ENCODE measurements at places on chromosomes 6 and 20.

DNA sequence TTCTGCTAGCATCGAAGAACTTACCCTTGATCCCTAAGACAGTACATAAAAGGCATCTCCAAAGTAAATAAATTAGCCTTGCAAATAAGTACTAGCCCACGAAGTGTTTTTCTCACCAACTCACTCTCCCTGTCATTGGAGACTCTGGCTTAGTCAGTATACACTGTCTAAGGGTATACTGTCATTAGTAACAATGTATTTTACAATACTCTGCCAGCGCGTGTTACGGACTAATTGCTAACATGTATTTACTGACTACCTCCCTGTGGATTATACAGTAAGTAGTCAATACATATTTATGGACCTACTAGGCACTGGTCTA, 72.1 kb downstream of the NFATC2 start:
- DNase-seq, result no peak

DNA sequence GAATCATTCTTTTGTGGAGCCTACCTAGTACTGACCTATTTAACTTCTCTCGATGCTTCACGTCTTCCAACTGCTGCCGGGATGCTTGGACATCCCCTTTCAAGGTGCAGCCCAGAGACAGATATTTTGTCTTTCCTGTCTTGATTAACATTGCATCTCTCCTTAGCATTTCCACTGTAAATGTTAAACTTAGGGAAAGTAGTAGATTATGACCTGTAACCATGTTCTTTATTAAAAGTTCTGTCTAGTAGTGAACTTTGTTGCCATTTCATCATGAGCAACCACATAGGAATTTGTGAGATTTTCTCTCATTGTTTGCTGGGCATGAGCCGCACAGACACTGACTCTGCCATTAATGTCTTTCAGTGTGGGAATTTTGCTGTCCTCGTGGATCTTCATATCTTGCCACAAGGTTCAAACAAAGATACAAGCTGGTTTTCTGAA, 117.9 kb downstream of the JAG1 start:
- DNase-seq, result peak; percentile 75

GRCh38 chr6:159169193-159169555, at the start of gene FNDC1:
FNDC1 (plus strand) TSS chr6:159169400; CDS start chr6:159169597, 197 bp downstream.
- DNase-seq, result no peak

DNA sequence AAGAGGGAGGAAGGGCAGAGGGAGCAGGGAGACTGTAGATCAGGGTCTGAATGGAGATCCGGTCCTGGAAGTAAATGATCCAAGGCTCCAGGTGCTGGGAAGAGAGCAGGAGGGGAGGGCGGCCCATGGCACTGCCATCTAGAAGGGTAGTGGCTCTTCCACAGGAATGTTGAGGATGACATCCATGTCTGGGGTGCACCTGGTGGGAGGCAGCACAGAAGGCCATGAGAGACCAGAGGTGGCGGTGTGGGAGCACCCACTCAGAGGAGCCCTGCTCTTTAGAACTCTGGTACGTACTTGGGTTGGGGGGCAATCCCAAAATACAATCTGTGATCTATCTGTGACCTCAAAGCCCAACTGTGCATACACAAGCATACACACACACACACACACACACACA, 13.5 kb downstream of the DEFB132 start:
- DNase-seq, result no peak

GRCh38 chr20:11248687-11249638, 575.2 kb upstream of the JAG1 start:
- DNase-seq, result no peak

DNA sequence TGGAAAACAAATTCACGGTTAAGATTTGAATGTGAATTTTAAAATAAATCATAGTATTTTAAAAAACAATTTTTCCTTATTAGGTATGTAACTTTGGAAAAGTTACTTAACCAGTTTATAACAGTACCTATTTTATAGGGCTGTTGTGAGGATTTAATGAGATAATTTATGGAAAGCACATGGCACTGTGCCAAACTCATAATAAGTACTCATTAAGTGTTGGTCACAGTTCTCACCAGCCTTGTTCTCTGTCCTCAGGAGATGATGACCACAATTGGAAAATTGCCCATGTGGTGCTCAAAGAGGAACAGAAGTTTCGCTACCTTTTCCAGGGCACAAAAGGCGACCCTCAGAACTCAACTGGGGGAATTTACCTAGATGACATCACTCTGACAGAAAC, 39.6 kb downstream of the MEP1A start:
- DNase-seq, result no peak

GRCh38 chr6:151073146-151073545, 166.6 kb upstream of the AKAP12 start:
- DNase-seq, result no peak

DNA sequence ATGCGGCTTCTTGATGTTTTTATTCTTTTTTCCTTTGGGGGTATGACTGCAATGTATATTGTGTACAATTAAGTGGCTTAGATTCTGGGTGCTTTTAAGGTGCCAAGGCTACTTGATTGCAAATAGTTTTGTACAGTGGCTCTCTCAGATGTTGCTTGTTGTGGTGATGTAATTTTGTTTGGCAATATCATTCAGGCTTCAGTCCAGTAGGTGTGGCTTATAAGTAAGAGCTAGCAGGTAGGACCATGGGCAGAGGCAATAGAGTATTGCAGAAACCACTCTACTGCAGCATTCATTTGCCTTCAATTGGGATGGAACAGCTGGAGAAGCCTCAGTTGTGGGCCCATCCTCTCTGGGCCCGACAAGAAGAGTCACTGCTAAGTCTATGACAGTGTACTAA, 407.9 kb upstream of the MAN1A1 start:
- DNase-seq, result no peak

- no peak for DNase-seq
These were observed 24.0 kb upstream of the SGK2 start for GRCh38 chr20:43534791-43535350.

GRCh38 chr20:6104493-6105188, 18.2 kb downstream of the FERMT1 start:
- DNase-seq, result no peak

DNA sequence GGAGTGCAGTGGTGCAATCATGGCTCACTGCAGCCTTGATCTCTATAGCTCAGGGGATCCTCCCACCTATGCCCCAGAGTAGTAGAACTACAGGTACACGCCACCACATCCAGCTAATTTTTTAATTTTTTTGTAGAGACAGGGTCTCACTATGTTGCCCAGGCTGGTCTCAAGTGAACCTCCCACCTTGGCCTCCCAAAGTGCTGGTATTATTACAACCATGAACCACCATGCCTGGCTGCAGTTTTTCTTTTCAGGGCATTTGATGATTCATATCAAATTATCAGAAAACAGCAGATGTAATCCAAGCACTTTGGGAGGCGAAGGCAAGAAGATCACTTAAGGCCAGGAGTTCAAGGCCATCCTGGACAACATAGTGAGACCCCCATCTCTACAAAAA, 88.4 kb upstream of the JARID2 start:
- no peak for DNase-seq

Data from lung microvascular endothelial cell (primary cell).